NCI-H345 (cell line): ENCODE measurements at places on chromosomes 11 and 22.

DNA sequence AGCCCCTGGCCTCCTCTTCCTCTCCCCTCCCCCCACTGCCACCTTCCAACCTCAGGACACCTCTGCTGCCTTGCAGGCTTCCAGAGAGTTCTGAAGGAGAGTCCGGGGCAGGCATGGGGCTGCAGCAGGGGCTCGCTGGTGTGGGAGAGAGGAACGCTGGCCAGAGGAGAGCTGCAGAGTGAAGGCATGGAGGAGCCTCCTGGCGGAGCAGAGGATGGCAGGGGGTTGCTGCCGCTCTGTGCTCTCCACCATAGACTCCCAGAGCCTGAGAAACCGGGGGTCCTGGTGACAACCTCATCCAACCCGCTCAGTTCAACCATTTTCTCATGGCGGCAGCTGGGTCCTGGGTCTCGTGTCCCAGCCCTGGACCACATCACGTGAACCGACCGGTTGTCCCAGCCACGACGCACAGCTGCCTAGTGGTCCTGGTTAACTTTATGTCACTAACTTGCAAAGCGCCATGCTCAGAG lies 17.5 kb downstream of the MRGPRG start:
- no peak for DNase-seq

DNA sequence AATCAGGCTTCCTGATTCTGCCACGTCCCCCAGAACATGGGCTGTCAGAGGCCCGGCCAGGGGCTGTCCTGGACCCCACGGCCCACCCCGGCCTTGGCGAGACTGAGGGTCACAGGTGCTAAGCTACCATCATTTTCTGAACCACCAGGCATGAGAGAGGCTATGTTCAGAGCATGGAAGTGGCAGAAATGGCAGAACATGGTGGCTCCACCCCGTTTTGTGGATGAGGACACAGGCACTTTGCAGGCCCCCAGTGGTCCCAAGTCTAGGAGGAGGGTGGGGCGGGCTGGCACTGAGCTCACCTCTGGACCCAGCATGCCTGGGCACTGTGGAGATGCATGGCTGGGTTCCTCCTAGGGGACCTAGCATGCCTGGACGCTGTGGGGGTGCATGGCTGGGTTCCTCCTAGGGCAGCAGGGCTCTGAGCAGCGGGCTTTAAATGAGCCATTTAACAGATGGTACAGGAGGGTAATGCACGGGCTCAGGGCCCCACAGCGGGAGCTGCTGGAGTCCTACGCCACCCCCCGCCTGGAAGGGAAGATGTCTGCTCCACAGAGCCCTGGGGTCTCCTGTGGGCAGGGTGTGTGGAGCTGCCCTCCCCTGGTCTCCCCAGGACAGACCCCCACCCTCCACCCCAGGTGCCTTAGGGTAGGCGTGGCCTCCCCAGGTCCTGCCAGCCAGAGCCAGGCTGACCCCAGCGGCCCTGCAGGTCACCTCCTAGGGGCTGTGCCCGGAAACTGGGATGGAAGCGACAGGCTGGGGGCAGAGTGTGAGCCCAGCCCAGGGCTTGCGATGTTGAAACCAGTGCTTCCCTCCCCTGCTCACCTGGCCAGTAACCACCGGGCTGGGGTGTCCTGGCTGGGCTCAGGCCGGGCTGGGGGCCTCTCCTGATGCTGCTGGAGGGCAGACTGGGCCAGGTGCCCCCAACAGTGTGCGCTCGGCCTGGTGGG lies 6.1 kb upstream of the MUC5AC start:
- no peak for DNase-seq

DNA sequence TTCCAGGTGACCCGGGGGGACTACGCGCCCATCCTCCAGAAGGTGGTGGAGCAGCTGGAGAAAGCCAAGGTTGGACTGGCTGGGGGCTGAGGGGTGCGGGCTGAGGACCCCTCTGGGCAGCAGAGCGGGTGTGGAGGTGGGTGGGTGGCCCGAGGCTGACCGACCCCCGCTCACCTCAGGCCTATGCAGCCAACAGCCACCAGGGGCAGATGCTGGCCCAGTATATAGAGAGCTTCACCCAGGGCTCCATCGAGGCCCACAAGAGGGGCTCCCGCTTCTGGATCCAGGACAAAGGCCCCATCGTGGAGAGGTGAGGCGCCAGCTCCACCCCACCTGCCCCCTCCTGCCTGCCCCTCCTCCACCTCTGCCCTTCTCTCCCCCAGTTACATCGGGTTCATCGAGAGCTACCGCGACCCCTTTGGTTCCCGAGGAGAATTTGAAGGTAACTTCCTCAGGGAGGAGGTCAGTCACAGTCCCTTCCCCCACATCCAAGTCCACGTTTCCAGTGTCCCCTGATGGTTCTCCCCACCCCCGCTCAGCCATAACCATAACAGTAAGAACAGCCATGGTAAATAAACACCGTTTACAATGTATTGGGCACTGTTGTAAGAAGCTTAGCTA lies 11.2 kb downstream of the DPP3 start:
- DNase-seq = no peak

GRCh38 chr11:88375927-88376470 lies 38.5 kb upstream of the CTSC start:
- no peak for DNase-seq

DNA sequence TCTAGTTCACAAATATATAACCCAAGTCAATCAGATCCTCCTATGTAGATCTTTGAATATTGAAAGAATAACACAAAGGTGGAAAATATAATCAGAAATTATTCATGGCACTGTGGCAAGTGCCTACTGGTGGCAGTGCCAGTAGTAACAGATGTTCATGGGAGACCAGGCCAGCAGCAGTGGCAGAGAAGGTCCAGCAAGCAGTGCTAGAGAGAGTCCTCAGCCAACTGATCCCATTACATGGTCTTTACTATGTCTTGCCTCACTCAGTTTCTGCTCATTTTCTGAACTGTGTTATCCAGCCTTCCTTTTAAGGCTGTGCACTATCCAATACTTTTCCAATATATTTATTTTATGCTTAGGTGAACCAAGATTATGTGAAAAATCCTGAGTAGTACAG lies 124.9 kb downstream of the MRTFA start:
- DNase-seq = no peak

GRCh38 chr11:48051217-48051830 lies 71.0 kb downstream of the PTPRJ start:
- no peak for DNase-seq

DNA sequence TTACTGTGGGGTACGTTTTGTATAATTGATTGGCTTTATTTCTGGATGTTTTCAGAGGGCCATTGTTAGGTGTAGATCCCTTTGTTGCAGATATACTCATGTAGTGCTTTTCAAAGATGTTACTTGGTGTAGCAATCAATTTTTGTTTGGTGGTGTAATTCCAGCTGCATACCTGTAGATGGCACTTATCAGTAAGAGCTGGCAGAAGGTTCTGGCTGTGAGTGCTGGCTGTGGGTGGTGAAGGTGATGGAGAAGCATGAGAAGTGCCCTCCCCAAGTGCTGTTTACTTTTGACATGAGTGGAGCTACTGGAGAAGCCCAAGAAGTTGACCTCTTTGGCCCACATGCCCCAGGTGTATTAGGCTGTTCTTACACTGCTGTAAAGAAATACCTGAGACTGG lies 1074.9 kb downstream of the FAM181B start:
- DNase-seq = no peak
